Activated CD8-positive, alpha-beta memory T cell treated with anti-CD3 and anti-CD28 coated beads for 4 hours (primary cell): ENCODE measurements at places on chromosomes 12 and 14.
A peak's percentile ranks its signal among the peaks of the same experiment; 100 is the strongest.

DNA sequence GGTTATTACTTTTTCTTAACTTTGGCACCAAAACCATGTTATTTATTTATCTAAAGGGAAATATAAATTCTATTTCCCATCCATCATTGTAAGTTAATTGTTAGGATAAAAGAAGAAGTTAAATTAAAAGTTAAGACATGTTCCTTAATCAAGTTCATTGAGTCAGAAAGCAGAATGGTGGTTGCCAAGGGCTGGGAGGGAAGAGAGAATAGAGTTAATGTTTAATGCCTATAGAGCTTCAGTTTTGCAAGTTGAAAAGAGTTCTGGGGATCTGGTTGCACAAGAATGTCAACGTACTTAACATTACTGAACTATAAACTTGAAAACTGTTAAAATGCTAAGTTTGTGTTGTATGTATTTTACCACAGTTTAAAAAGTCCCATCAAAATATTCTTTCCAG, 63.2 kb upstream of the NR2C1 start:
- DNase-seq: no peak

- peak; percentile 12 for DNase-seq
Observed at GRCh38 chr14:23352506-23353432, at the start of gene SLC22A17. Gene SLC22A17, minus strand, starts transcription at chr14:23352887.

GRCh38 chr14:62946221-62946620, 99.0 kb downstream of the KCNH5 start:
- no peak for DNase-seq

- DNase-seq: no peak
Observed at GRCh38 chr14:71358209-71358931, 451.1 kb downstream of the PCNX1 start.

GRCh38 chr14:47103771-47104170, 452.2 kb upstream of the RPL10L start:
- no peak for DNase-seq
